Colonic mucosa (tissue), 4 donors: ENCODE measurements at places on chromosomes 6 and 20. TPM values are rescaled to one million over a fixed set of nuclear protein-coding genes. Genes with fewer than 3 reads are reported as not detected.

DNA sequence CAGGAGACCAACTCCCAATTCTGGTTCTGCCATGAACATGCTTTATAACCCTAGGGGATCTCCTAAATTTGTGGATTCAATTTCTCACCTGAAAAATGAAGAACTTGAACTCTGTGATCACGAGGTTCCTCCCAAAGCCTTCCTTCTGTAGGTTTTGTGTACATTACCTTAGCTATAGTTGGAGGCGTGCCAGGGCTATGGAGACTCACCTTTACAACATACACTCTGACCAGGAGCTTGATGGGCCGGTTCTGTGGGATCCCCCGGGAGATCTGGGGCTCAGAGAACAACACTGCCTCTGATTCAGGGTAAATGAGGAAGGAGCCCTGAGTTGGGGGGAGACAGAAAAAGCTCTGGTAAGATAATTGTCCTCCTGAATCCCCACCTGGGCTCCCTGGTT, 34.1 kb downstream of the ERGIC3 start:
- DNase-seq: peak; percentile 96

The AHI1 gene
- 21.0 TPM for total RNA-seq

The MAN1A1 gene
- total RNA-seq: 43.5 TPM

- no peak for DNase-seq
Observed at GRCh38 chr6:159978291-159979135, 9.6 kb downstream of the IGF2R start.

DNA sequence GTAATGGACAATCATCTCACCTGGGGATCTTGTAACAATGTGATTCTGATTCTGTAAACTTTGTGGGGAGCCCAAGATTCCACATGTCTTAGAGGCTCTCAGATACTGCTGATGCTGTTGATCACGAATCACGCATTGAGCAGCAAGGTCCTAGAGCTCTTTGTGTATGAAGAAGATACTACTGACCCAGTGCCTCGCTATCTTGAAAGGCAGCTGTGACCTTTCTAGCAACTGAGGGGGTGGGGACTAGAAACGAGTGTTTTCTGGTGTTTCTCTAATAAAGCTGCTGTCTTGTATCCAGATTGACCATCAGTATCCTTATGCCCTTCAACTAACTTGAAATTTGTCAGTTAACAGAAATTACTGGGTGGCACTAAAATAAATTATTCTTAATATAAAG, 142.9 kb downstream of the MTHFD1L start:
- no peak for DNase-seq

DNA sequence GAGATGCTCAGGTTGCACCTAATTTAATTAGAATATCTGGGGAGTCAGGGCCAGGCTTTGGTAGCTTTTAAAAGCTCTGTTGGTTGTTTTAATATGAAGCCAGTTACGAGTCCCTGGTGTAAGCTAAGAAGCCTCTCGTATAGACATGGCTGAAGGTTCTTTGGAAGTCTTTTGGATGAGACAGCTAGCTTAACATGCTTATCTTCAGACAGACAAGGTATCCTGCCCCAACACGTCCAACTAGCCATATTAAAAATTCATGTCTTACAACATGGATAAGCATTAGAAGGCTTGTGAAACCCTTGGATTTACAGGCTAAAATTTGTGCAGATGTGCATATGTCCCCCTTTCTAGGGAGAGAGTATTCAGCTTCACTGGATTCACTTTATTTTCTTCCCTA, 105.7 kb upstream of the KCNK16 start:
- no peak for DNase-seq
